Stimulated activated CD8-positive, alpha-beta memory T cell treated with anti-CD3 and anti-CD28 coated beads, Interleukin-4, amount 100 ng/mL, for 1 hour (primary cell): ENCODE measurements at places on chromosomes 1 and 21.

DNA sequence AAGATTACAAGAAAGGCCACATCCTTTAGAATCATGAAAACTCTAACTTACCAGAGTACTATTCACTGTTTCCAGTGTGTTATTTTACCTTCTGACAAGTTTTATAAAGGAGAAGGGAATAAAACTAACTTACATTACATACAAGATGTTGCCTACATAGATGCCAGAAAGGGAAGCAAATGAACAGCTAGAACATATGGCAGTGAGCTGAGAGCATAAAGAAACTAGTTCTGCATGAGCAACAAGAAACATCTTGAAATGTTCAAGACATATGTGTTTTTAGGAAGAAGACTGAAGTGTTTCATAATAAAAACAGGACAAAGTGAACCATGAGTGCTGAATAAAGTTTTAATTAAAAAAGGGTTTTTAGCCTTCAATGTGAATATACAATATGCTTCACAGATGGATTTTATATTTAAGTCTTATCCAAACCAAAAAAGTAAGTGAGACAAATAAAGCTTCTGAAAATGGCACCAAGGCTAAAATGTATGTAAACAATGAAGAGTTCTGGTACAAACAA lies 39.4 kb downstream of the SLC5A9 start:
- no peak for DNase-seq

DNA sequence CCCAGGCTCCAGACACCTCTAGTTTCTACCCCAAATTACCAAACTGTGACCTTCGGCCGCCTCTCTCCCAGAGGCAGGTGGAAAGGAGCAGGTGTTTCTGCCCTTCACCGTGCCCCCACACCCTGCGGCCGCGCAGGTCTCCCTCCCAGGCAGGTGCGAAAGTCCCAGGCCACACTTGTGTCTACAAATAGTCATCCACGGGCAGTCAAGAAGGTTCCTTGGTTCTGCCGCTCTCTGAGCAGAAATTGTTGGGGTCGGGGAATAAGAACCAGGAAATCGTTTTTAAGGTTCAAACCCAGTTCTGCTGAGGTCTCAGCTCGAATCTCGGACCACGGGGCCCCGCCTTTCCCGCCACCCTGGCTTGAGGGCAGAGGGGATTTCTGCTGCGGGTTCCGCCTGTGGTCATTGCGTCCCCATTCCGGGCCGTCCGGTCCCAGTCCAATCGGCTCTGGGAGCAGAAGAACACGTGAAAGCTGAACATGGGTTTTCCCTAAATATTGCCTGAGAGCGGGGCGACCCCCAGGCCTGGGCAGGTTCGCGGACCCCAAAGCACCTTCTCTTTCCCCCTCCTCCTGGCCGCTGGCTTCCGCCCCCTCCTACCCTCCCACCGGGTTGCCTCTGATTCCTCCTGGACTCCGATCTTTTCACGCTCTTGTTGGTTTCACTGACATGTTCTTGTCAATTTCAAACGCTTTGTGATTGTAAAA lies 1.2 kb upstream of the ATF3 start:
- no peak for DNase-seq

DNA sequence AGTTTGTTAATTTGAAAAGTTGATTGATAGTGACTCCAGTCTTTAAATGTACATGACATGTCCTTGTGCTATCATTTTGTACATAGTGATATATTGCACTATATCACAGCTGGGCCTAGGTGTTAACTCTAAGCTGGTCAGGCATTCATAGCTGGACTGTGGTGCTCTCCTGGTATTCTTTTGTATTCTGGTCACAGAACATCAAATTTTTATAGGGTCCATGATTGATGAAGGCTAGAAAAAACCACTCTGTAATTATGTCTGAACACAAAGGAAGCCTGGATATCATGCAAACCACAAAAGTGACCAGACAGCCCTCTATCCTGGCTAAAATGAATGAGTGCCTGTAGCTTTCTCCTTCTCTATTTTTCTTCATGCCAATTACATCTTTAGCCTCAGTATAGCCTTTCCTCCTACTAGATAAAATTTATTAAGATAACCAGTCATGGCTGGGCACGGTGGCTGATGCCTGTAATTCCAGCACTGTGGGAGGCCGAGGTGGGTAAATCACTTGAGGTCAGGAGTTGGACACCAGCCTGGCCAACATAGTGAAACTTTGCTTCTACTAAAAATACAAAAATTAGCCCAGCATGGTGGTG lies 134.9 kb upstream of the B3GALT2 start:
- no peak for DNase-seq

- DNase-seq, result no peak
Measured at GRCh38 chr1:75487399-75487798, 123.5 kb downstream of the SLC44A5 start.

DNA sequence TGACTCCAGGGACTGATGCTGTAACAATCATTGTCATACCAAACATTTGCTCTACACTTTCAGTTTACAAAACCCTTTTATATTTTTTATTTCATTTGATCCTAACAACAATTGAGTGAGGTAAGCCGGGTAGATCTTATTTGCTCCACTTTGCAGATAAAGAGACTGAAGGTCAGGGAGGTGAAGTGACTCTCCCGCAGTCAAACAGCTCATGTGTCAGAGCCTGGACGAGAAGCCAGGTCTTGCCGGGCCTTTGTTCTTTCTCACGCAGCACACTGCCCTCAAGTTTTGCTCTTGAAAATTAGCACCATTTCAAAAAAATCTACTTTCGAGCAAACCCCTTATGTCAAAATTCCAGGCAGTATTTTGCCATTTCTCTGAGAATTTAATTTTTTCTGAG lies 65.2 kb downstream of the CD247 start:
- DNase-seq, result no peak

DNA sequence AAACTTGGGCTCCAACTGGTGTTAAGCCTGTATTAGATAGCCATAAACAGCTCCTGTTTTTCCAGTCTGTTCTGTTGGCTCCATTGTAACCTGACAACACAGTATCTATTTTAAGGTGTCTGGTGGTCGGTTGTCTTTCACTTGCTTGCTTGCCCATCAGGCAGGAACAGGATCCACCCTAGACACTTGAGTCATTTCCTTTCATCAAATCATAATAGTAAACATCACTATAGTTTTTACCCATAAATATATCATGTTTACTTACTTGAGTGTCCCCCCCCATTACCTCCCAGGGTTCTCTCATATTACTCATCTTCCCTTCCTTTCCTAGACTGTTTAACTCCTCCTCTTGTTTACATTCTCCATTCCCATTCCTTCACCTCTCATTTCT lies 2.9 kb downstream of the DDI2 start:
- DNase-seq, result no peak

DNA sequence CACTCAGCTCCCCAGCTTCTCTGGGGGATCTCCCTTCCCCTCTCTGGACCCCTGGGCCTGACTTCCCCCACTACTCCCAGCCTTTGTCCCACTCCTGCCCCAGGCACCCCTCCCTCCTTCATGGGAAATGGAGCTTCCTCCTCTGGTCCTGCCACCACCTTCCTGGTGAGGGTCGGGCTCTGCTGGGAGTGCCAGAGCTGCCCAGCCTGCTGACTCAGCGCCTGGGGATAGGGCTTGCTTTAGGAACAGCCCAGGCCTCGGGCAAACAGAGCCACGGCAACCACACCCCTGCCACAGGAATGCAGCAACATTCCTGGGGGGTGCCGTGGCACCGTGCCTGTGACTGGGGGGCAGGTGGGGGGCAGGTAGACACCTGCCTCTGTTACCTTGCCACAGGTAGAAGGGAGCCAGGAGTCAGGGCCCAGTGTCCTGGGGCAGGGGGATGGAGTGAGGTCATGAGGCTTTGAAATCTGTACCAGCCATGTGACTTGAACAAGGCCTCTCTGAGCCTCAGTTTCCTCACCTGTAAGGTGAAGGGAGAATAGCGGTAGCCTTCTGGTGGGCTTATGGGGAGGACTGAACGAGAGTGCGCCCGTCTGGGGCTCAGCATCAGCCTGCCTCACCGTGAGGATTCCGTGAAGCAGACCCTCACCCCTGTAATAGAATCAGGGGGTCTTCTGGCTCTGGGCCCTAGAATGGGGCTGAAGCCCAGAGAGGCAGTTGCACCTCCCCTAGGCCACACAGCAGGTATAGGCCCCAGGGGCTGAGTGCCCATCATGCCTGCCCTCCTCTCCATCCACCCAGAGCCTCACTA lies 17.8 kb upstream of the EPHA2 start:
- no peak for DNase-seq

GRCh38 chr1:219805191-219805590 lies 123.2 kb downstream of the SLC30A10 start:
- DNase-seq, result no peak

DNA sequence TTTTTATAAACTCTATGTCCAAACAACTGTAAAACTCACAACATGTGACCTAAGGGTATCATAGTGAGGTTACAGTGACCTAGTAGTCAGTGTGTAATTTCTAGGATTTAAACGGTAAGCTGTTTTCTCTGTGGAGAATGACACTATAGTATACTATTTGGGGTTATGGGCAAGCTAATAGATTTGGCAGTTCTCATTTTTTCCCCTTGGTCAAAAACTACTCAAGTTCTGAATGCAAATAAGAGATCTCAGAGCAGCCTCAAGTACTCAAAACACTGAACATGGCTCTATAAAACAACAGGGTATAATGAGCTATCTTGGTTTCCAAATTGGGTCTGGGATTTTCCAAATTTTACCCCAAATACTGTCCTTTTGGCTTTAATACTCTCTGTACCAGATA lies 88.5 kb upstream of the HMCN1 start:
- DNase-seq, result no peak

- DNase-seq, result no peak
Measured at GRCh38 chr1:161879261-161879660, 113.1 kb downstream of the ATF6 start.

GRCh38 chr1:7842517-7842916 lies 10.3 kb downstream of the UTS2 start:
- DNase-seq, result peak; percentile 9

DNA sequence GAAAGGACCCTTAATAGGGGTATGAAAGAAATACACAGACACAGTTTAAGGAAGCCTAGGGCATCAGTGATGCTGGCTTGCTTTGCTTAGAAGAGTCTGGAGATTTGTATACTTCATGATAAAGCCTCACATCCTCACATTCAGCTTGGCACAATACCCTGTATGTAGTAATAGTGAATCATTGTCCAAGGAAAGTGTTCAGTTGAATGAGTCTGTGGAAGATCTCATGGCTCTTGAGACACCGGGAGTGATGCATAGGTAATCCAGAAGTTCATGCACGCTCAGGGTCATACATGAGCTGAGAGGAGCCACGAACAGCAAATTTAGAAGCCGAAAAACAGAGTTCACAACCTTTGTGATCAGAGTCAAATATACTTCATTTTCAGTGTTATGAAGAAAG lies 537.2 kb upstream of the TMPRSS15 start:
- no peak for DNase-seq

DNA sequence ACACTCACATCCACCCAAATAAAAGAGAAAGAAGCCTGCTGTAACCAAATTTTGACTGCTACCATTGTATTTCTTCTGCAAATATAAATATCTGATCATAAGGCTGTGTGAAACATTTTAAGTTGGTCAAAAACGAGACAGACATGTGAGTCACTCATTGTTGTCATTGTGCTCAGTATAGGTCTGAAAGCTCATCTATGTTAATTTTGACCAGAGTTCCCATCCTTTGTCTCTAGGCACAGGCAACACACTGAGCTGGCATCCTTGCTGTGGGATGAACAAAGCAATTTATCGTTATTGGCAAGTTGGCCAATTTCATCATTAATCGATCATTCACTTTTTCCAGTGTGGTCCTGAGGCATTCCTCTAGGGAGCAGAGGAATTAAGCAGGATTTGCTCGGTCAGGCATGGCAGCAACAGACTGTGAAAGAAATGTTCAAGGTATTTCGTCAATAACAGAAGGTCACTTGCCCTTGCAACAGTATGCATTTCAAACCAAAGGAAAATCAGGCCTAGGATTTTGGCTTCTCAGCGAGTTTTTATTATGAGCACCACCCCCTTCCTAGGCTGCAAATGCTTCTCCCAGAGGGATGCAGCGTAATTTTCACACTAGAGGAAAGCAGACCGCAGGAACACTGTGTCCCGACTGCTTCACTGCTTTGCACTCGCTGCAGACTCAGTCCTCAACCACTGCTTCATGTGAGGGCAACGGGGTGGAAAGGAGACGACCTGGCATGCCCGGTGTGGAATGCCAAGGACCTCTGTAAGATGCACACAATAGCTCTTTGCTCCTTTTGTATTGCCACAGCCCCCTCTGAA lies 87.9 kb upstream of the SMYD2 start:
- DNase-seq, result no peak

DNA sequence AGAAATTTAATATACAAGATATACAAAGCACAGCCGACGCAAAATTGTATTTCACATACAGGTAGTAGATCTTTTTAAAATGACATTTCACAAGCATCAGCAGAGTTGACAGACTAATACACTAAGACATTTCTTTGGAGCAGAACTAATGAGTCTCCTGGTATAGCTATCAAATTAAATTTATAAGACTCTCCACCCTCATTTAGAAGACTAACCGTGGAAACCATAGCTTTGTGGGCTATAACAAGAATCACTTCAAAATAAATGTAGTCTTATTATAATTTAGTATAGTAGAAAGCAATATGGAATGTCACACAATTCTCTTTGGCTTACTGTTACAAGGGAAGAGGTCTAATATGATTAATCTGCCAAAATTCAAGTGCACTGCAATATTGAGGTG lies 204.9 kb downstream of the VAV3 start:
- DNase-seq, result no peak

- no peak for DNase-seq
Measured at GRCh38 chr1:202575918-202576653, 134.2 kb downstream of the SYT2 start.

DNA sequence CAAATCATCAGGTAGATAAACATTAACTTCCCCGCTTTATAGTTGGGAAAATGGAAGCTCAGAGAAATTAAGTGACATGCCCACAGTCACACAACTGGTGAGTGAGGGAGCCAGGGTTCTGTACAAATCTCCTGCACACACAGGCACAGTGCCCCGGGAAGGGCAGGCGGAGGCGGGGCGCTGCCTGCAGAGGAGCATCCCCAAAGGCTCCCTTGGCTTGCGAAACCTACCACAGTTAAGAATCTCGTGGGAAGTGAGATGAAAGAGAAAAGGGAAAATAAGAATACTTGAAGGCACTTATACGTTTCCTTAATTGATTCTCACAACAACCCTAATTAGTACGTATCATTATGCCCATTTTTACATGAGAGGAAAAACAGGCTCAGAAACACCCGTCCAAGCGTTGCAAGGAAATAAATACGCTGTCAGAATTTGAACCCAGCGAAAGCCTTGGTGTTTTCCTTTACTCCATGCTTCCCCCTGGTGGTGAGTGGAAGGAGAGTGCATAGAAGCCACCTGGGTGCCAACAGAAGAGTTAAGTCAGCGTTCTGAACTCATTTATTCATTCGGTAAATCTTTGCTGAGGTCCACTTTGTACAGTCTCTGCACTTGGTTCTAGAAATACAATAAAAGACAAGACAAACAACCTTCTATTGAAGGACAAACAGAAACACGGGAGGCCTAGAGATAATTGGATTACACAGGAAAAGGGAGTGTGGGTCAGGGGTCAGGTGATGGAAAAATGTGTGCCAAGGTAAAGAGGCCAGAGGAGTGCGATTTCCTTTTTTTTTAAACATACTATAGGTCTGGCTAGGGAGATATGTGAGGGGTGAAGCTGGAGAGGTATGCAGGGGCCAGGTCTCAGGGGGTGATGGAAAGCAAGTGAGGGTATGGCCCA lies 28.4 kb downstream of the ACP6 start:
- DNase-seq, result peak; percentile 17

GRCh38 chr1:222781251-222781650 lies 33.6 kb upstream of the DISP1 start:
- no peak for DNase-seq

- no peak for DNase-seq
Measured at GRCh38 chr1:119727991-119728390, 16.3 kb downstream of the PHGDH start.
